ENCODE measurements at places on chromosomes 1 and 21.

- no peak for DNase-seq
These were observed 349.4 kb downstream of the HLX start for GRCh38 chr1:221228594-221228993.

DNA sequence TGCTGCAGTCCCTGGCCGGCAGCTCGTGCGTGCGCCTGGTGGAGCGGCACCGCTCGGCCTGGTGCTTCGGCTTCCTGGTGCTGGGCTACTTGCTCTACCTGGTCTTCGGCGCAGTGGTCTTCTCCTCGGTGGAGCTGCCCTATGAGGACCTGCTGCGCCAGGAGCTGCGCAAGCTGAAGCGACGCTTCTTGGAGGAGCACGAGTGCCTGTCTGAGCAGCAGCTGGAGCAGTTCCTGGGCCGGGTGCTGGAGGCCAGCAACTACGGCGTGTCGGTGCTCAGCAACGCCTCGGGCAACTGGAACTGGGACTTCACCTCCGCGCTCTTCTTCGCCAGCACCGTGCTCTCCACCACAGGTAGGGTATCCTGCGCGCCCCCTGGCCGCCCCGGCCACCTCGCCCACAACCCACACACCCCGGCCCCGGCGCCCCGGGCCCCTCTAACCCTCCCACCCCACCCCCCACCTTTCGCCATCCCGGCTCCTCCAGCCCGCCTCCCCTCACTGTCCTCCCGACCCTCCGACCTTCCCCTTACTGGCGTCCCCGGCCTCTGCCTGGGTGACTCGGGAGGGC is 352 bp downstream of the KCNK1 start:
- peak; percentile 16 for DNase-seq

GRCh38 chr1:234125283-234125682 is 220.8 kb downstream of the SLC35F3 start:
- peak; percentile 59 for DNase-seq

DNA sequence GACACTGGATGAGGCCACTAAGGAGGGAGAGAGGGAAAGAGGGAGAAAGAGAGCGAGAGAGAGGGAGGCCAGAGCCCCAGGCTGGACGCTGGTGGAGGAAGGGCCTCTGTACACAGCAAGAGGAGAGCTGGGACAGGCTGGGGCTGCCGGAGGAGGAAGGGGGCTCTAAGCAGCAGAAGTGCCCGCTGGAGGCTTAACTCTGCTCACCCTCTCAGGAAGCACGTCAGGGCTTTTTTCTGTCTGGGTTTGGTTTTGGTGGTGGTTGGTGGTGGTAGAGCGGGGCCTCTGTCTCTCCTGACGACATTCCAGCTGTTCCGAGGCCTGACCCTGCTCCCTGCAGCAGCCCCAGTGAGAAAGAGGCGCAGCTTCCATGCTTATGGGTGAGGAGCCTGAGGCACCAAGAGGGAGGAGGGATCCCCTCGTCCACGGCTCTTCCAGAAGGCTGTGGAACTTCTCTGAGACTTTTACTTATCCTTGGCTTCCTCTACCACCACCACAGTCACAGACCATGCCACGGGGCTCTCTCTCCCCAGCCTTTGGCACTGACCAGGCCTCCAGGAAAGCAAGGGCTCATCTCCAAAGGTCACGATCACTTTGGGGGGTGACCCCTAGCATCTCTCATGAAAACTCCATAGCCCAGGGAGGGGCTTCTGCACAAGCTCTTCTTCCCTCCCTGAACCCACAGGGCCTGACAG is 136.4 kb upstream of the VAMP3 start:
- no peak for DNase-seq

DNA sequence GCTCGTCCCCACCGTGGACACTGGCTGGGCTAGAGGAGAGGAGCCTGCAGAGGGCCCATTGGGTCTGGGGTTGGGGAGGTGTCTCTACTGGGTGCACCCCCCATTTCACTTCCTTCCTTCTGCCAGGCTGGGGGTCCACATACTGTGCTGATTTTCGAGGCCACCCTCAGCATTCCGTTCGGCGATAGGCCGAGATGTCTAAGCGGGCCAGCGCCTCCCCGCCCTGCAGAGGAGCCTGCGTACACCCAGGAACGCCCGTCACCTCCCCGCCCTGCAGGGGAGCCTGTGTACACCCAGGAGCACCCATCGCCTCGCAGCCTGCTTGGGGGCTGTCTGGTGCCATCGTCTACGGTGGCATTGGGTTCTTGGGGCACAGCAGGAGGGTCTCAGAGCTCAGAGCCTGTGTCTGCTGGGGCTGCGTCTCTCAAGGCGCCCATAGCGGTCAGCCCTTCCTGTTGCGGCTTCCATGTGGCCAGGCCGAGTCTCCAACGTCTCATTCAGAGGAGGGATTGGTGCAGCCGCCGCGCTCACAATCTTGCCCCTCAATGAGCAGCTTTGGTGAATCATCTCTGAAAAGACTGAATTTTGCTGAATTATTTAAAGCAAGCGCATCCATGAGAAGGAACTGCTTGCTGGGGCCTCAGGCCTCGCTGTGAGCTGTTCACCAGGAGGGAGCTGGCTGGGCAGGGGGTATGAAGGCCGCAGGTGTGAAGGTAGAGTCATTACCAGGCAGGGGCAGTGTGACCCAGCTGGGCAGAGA is 30.7 kb upstream of the AGPAT3 start:
- DNase-seq: no peak

DNA sequence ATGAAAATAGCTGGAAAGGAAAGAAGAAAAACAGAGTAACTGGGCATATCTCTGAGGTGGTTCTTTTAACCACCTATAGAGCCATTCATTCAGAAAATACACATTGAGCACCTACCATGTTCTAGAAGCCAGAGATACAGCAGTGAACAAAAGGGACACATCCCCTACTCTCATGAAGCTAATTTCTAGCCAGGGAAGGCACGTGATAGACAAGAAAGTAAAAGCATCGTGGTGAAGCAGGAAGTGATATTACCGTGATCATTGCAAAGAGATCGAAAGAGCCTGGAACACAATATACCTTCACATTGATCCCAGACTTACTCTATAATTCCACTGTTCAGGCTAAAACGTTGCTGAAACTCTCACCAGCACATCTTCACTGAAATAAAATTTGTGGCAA is 76.0 kb downstream of the TIAM1 start:
- DNase-seq: no peak

DNA sequence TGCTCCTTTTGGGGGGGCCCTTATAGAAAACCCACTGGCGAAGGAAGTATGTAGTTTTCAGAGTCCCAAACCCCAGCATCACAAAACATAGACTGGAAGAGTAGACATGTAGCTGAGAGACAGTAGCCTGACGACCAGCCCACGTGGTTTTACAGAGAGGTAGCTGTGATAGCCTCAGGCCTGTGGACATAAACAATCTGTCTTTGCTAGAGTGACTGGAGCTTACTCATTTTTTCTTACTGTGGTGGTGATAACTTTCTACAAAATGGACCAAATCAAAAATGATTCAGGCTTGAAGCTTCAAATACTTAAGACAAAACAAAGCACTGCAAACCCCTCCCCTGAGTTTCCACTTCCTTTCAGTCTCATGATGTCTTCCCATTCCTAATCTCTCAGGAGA is 497.0 kb downstream of the RWDD3 start:
- no peak for DNase-seq

DNA sequence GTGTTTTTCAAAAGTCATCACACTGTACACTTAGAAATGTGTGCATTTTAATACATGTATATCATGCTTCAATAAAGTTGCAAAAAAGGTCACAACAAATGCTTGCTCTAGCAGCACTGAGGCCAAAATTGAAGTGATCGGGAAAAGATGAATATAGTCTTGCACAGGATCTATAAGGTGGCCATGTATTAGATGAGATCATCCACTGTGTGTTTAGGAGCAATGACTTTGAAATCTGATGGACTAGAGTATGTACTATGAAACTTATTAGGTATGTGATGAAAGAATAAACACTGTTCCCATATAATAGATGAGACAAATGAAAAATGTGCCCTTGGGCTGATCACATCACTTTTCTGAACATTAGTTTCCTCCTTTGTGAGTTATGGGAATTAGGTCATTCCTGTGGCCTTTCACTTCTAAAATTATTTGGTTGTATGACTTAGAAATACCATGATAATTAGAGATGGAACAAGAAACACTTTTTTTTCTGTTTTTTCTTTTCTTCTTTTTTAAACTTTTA is 984.6 kb downstream of the ADGRL2 start:
- DNase-seq: no peak

DNA sequence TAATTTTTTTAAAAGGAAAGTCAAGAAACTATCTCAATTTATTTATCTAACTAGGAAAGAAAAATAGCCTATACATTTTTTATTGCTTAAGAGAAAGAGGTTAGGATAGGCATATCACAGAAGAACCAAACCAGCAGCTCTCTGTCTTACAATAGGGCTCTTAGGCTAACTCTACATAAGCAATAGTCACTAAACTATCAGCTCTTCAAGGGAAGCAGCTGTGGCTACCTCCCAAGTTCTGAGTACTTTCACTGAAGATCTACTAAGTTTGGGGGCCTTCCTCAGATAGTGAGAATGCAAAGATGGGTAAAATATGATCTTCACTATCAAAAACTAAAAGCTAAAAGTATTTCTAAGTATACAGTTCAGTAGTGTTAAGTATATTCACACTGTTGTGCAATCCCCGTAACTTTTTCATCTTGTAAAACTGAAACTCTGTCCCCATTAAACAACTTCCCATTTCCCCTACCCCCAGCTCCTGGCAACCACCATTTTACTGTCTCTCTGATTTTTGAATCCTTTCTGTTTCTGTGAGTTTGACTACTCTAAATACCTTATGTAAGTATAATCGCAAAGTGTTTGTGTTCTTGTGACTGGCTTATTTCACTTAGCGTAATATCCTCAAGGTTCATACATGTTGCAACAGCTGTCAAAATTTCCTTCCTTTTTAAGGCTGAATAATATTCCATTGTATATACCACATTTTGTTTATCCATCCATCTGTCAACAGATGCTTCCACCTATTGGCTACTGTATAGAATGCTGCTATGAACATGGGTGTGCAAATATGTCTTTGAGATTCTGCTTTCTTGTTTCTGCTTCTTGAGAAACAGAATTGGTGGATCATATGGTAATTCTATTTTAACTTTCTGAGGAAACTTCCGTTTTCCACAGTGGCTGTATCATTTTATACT is 73.3 kb downstream of the ACBD6 start:
- no peak for DNase-seq

GRCh38 chr1:215606564-215607168 is 39.6 kb downstream of the KCTD3 start:
- no peak for DNase-seq

DNA sequence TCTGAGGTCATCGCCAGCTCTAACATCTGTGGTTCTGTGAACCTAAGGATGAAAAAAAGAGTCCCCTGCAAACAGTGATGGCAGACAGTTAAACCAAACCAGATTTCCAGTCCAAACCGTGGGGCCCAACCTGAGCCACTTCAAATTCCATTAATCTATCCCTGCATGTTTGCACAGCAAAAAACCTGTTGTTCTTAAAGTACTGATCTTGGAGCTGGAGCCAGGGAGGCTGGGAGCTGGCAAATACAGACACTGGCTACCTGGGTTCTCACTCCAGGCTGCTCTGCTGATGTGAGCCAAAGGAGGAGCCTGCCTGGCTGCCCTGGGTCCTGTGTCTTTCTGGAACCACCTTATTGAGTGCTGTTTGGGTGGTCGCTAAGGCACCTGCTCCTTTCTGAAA is 16.4 kb downstream of the LDLRAD1 start:
- no peak for DNase-seq

- DNase-seq: no peak
These were observed 167.5 kb downstream of the CLIC6 start for GRCh38 chr21:34836103-34836932.

- DNase-seq: no peak
These were observed 110.7 kb upstream of the SLC45A1 start for GRCh38 chr1:8207202-8207601.

- DNase-seq: no peak
These were observed 52.7 kb downstream of the AGBL4 start for GRCh38 chr1:49971088-49971487.

GRCh38 chr1:86061551-86061990 is 95.0 kb downstream of the COL24A1 start:
- DNase-seq: no peak

GRCh38 chr1:169240449-169241232 is 127.0 kb downstream of the NME7 start:
- DNase-seq: no peak

DNA sequence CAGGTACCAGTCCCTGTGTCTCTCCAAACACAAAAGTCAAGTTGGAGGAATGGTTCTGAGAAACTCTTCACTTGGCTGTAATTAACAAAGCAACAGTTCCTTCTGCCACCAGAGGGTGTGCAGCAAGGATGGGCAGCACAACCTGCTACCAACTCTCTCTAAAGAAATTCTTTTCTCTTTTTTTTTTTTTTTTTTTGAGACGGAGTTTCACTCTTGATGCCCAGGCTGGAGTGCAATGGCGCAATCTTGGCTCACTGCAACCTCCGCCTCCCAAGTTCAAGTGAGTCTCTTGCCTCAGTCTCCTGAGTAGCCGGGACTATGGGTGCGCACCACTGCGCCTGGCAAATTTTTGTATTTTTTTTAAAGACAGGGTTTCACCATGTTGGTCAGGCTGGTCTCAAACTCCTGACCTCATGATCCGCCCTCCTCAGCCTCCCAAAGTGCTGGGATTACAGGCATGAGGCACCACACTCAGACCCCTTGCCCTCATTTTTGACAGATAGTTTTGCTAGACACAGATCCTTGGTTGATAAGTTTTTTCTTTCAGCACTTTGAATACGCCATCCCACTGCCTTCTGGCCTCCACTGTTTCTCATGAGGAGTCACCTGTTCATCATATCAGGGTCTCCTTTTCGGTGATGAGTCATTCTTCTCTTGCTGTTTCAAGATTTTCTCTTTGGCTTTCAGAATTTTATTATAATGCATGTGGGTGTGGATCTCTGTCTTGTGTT is 12.1 kb upstream of the DEGS1 start:
- DNase-seq: no peak

DNA sequence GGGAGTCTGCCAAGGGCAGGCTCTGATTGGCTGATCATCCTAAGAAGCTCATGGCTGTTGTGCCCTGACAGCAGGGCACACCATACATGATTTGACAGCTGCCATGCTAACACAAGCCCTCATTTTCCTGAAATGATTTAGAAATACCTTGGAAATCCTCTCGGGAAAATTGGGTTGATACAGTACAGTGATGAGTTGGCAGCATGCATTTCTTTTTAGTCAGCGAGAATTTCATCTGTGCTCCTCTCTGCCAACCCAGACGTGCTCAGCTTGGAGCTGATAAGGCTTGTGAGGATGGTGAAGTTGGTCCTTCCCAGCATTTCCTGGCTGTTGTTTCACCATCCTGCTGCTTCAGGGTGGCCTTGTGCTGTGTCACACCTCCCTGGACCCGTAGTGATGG is 22.6 kb upstream of the KCNQ4 start:
- no peak for DNase-seq

DNA sequence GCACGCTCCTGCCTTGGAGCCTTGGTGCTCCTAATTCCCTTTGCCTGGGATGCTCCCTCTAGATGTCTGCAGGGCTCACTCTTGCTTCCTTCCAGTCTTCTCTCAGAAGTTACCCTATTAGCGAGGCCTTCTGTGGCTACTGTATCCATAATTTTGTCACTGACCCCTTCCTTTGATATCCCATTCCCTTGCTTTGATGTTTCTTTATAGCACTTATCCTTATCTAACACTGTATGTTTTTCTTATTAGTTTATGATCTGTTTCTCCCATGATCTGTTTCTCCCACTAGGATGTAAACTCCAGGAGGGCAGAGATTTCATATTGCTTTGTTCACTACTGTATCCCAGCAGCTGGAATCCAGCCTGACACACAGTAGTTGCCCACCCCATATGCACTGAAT is 263.4 kb downstream of the FOXD2 start:
- DNase-seq: no peak
